ENCODE measurements at places on chromosomes 1 and 21. TPM values are rescaled to one million over a fixed set of nuclear protein-coding genes. Genes with fewer than 3 reads are reported as not detected.

The FALEC gene
- polyA plus RNA-seq: not detected

- H3K27ac ChIP-seq: no peak overlapping the region
- no peaks in the 10 kb centered on the region for H3K27me3 ChIP-seq
- H3K36me3 ChIP-seq: peaks cover 3% of the 10 kb centered on the region
- no peaks in the 10 kb centered on the region for H3K4me1 ChIP-seq
- no peak for DNase-seq
- no peak overlapping the region for H3K4me3 ChIP-seq
Observed at GRCh38 chr1:55129194-55129728, 85.9 kb downstream of the USP24 start.

The CELA3A gene
- polyA plus RNA-seq: 9.5 TPM

The TEX50 gene
- polyA plus RNA-seq: not detected

DNA sequence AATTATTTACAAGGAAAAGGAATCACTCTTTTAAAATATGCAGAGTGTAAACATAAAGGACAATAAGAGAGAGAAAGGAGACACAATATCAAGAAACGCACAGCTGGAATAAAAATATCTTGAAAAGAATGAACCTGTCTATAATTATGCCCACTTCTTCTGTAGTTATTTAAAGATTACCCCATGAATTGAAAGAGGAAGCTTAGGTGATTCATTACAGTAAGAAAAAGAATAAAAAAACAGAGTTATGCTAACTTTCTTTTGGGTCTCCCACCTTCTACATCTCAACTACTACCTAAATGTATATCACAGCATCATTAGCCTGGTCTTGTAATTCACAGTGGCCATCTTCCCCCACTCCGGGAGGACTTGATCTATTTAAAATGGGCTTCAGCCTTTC, 182.1 kb downstream of the MRPL39 start:
- H3K27ac ChIP-seq: no peak overlapping the region
- no peaks in the 10 kb centered on the region for H3K36me3 ChIP-seq
- DNase-seq: no peak
- no peaks in the 10 kb centered on the region for H3K4me1 ChIP-seq

GRCh38 chr1:228294717-228295116, 86.9 kb downstream of the OBSCN start:
- H3K27me3 ChIP-seq: no peaks in the 10 kb centered on the region
- no peaks in the 10 kb centered on the region for H3K4me1 ChIP-seq
- no peak overlapping the region for H3K27ac ChIP-seq
- H3K36me3 ChIP-seq: no peaks in the 10 kb centered on the region

DNA sequence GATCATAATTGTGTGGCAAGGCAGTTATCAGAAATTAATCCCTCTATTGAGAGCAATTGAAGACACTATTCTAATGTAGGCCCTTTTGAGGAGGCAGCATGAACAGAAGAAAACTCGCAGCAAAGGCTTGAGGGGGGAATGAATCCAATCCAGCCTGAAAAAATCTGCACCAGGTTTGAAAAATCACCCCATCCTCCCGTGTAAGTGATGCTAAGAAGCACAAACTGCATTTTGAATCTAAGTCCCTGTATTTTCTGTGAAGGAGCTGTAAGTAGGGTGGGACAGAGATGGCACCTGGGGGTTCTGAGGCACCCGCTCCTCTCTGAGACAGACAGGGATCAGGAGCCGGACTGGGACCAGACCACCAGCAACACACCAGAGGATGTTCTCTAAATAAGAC, at the start of gene CRB1:
Gene CRB1 (plus strand): TSS at position 241 of the 400 bp plus-strand sequence. CDS start 161 bp downstream, outside the sequence.
- no peaks in the 10 kb centered on the region for H3K4me1 ChIP-seq
- H3K4me3 ChIP-seq: no peak within 1 kb of the TSS
- DNase-seq: no peak
- H3K36me3 ChIP-seq: no peaks in the 10 kb centered on the region

DNA sequence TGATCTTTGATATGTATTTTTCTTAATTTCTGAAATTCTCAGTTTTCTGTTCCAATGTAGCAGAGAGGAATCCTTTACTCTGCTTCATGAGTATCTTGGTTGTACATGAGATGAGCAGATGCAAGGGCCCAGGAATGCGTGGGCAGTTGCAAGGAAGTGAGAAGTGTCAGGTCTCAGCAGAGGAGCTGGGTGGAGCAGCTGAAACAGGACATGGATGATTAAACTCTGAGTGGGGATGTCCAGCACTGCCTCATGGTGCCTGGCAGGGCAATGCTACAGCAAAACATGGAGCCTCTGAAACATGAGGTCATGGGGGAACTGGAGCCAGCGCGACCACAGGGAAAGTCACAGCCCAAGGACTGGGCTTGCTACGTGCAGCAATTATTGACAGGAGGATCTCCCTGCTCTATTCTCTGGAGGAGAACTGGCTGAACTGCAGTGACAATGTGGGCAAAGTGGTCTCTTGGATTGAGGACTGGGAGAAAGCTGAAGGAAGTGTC, 48.4 kb downstream of the COLGALT2 start:
- peak; percentile 76 for DNase-seq
- no peak overlapping the region for H3K27ac ChIP-seq
- H3K4me1 ChIP-seq: no peaks in the 10 kb centered on the region
- no peaks in the 10 kb centered on the region for H3K27me3 ChIP-seq
- H3K4me3 ChIP-seq: no peak overlapping the region

- H3K4me3 ChIP-seq: peak overlapping the region; percentile 41
- no peaks in the 10 kb centered on the region for H3K4me1 ChIP-seq
- no peaks in the 10 kb centered on the region for H3K27me3 ChIP-seq
- H3K27ac ChIP-seq: no peak overlapping the region
Observed at GRCh38 chr1:22563671-22564602, 648 bp downstream of the EPHA8 start.

DNA sequence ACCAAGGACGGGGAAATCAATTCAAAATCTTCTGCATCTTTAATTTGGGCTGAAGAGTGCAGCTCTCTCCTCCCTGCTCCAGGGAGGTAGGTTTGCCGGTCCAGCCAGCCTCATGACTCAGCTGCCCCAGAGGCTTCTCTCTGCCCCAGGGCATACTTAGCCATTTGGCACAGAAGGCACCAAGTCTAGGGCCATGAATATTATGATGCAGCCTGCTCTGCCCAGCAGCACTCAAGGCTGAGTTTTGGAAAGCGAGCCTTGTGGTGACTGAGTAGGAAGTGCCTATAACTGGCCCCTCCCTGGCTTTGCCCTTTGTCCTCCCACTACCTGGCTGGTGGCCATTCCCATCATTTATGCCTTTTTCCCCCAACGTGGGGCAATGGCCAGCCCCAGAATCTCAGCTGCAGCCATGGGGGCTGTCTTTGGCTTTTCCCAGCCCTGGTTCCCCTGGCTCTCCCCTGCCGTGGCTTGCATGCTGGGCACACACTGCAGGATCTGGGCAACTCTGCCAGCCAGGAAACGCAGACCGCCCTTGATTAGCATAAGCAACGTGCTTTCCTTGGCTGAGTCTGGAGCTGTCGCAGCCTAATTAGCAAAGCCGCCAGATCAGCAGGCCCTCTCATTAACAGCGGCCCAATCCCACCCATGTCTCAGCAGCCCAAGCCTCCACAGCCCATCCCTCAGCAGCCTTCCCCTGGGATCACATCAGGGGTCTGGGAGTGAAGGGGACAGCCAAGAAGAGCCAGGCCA, 258.6 kb upstream of the TMEM51 start:
- H3K36me3 ChIP-seq: no peaks in the 10 kb centered on the region
- H3K4me3 ChIP-seq: no peak overlapping the region
- no peak overlapping the region for H3K27ac ChIP-seq
- no peaks in the 10 kb centered on the region for H3K4me1 ChIP-seq
- no peak for DNase-seq

DNA sequence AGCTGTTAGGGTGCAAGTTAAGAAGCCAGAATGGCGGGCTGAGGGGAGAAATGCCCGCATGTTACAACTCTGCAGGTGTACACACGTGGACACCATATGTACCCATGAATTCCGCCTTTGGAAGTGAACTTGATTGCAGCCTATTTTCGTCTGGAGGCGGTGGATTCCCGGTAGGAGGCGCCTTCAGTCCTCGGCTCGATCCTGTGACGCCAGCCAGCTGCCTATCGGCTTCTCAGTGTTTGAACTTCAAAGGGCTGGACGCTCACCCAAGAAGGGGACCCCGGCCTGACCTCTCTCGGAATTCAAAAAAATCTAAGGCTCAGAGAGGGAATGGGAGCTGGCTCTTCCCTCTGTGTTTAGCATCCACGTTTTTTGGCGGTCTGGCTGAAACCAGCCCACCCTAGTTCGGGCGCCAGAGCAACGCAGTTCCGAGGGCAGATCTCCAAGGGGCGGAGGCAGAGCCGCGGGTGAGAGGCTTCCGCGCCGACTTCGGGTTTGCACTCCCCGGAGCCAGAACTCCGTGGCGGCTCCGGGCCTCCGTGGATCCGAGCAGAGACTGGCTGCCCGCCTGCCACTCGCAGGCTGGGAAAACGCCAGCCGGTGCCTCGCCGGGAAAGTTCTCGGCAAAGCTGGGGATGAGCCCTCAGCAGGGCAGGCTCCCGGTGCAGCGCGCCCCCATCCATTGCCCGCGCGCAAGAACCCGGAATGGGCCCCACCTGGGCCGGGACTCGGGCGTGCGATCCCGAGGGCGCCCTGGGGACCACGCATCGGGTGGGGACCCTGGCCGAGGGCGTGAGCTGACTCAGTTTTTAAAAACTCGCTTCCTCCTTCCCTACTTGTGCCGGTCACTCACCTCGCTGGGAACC, 996 bp upstream of the TMEM51 start:
- no peaks in the 10 kb centered on the region for H3K4me1 ChIP-seq
- peak overlapping the region; percentile 56 for H3K4me3 ChIP-seq
- H3K27me3 ChIP-seq: no peaks in the 10 kb centered on the region
- peak; percentile 94 for DNase-seq

The C1orf226 gene
- polyA plus RNA-seq: 1.5 TPM

DNA sequence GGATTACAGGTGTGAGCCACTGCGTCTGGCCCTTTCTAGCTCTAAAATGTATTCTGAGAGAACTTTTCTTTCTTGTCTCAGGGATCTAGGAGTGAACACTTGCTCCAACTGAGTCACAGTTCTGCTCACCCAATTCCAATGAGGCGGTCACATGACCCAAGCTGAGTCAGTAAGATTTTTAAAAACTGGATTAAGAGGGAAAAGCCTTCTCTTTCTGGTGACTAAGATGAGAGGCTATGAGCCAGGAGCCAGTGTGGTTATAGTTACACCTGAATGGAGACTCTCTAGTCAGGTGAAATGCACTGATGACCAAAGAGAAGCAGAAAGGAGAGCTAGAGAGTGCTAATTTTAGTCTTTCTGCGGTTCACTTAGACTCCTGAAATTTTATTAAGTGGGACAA, 9.5 kb upstream of the DEPDC1 start:
- H3K4me3 ChIP-seq: no peak overlapping the region
- H3K27me3 ChIP-seq: no peaks in the 10 kb centered on the region
- no peaks in the 10 kb centered on the region for H3K4me1 ChIP-seq
- no peaks in the 10 kb centered on the region for H3K36me3 ChIP-seq

DNA sequence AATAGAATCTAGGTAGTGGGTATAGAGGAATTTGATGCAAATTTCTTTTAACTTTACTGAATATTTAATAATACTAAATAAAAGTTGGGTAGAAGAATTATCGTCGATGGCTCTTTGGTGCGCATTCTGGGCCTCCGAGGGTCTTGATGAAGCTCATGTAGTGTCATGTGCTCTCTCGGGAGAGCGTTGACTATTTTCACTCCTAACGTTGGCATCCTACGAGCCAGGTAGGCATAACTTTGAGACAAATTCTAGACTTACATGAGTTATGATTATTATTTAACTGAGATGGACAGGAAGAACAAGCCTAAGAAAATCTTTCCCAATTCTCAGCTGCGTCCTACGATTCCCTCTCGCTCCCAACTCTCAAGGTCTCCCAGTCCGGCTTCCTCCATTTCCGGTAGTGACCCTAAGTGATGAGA, 550 bp upstream of the PCAT6 start:
- H3K4me3 ChIP-seq: peak overlapping the region; percentile 76
- H3K27ac ChIP-seq: peak overlapping the region; percentile 30
- DNase-seq: no peak
- H3K27me3 ChIP-seq: no peaks in the 10 kb centered on the region
- no peaks in the 10 kb centered on the region for H3K36me3 ChIP-seq

The BROX gene
- 15.9 TPM for polyA plus RNA-seq

DNA sequence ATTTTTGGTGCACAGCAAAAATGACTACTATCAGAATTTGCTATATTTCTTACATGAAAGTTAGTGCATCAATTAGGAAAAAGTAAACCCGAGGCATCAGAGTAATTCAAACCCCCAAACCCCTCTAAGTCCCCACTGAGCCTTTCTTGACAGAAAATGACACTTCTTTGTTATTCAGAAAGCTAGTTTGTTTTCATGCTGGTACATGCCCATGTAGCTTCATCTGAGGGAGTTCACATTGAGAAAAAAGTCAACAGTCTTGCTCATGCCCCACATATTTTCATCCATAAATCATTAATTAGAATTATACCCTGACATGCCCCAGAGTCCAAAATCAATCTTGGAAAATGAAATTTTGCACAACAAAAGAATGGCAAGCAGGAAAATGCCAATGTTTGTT, 39.9 kb upstream of the PDC start:
- H3K4me3 ChIP-seq: no peak overlapping the region
- no peaks in the 10 kb centered on the region for H3K27me3 ChIP-seq
- no peak for DNase-seq
- H3K27ac ChIP-seq: no peak overlapping the region
- no peaks in the 10 kb centered on the region for H3K36me3 ChIP-seq
- peaks cover 1% of the 10 kb centered on the region for H3K4me1 ChIP-seq

The C8B gene
- not detected for polyA plus RNA-seq

- DNase-seq: no peak
- no peak within 1 kb of the TSS for H3K27ac ChIP-seq
- peak within 1 kb of the TSS; percentile 33 for H3K4me3 ChIP-seq
- no peaks in the 10 kb centered on the region for H3K27me3 ChIP-seq
- no peaks in the 10 kb centered on the region for H3K36me3 ChIP-seq
Observed at GRCh38 chr1:245154429-245155271, at the start of gene KIF26B. Gene KIF26B (plus strand): TSS chr1:245154985. CDS start chr1:245155425, 440 bp downstream.

- DNase-seq: no peak
- no peak overlapping the region for H3K4me3 ChIP-seq
- H3K27me3 ChIP-seq: no peaks in the 10 kb centered on the region
- H3K27ac ChIP-seq: no peak overlapping the region
- no peaks in the 10 kb centered on the region for H3K4me1 ChIP-seq
- no peaks in the 10 kb centered on the region for H3K36me3 ChIP-seq
Observed at GRCh38 chr1:103145449-103145848, 37.1 kb upstream of the COL11A1 start.

- peaks cover 8% of the 10 kb centered on the region for H3K4me1 ChIP-seq
- peak overlapping the region; percentile 56 for H3K27ac ChIP-seq
- H3K27me3 ChIP-seq: no peaks in the 10 kb centered on the region
- no peak for DNase-seq
Observed at GRCh38 chr1:63935143-63935542, 161.3 kb downstream of the ROR1 start.
